Activated naive CD8-positive, alpha-beta T cell treated with anti-CD3 and anti-CD28 coated beads, Interleukin-2, amount 50 U/mL, for 24 hours (primary cell): ENCODE measurements at places on chromosomes 4 and X.
A peak's percentile ranks its signal among the peaks of the same experiment; 100 is the strongest.

DNA sequence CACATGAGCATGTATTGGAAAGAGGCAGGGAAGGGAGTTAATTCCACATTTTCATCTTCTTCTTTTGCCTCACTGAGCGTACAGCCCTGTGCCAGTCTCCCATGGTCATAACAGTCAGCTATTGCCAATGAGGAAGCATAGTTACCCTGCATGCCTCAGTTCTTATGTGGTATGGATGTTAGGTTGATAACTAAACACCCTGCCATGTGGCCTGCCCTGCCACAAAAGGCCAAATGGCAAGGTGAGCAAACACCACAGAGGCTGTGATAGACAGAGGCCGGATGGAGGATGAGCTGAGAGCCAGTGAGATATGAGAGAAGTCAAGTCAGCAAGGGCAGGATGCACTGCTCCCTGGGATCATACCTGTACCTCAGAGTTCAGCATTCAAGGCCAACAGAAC is 59.3 kb downstream of the BTC start:
- DNase-seq: no peak

DNA sequence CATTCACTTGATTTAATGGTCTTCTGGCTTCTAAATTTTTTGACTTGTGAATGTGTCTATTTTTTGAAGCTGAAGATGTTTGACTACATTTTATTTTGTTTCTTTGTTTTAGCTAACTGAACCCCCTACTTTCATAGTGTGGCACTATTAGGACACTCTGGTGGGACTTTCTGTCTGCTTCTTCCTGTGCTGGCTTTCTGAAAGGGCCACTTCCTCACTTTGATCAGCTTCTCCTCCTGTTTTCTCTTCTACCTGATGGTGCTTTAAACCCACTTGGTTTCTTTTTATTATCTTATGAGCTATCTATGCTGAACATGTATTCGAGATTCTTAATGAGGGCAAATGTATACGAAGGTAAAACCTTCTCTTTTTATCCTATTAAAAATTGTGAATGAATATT is 186.1 kb upstream of the CASK start:
- no peak for DNase-seq

DNA sequence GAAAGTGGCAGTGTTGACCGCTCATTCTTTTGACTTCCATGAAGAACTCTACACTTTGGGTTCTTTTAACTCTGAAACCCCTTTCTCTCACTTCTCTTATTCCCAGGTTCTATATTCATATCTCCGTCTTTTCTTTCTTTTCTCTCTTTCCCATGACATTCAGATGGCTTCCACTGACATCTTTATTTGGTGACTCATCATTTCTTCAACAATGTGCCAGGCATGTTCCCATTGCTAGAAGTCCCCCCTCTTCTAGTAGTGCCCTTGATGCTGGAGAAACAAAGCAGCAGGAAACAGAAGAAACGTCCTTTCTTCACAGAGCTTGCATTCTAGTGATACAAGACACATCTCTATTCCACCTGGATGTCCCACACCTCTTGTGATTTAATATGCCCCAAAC is 33.3 kb downstream of the PKD2 start:
- no peak for DNase-seq

- DNase-seq: no peak
These were observed 183.4 kb downstream of the CBR4 start for GRCh38 chr4:168826620-168827019.

- no peak for DNase-seq
These were observed 370.0 kb downstream of the GPAT3 start for GRCh38 chr4:83905952-83906351.

DNA sequence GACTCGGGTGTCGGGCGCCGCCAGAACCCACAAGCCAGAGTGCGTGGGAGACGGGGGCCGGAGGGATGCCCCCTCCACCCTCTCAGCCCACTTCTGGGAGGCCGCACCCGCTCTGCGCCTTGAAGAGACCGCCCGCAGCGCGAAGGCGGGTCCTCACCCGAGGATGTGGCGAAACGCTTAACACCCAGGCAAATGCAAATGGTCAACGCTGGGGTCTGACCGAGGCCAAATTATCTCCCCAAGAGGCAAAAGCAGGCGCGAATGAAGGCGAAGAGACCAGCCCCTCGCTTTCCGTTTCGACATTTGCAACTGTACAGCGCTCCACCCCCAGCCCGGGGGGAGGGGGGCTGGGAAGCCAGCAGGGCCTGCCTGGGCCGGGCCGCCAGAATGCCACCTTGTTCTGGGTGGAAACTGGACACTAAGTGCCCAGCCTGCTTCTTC is 137.7 kb upstream of the ZIC3 start:
- DNase-seq: peak; percentile 2

GRCh38 chrX:129721870-129722269 is 16.9 kb upstream of the XPNPEP2 start:
- no peak for DNase-seq

DNA sequence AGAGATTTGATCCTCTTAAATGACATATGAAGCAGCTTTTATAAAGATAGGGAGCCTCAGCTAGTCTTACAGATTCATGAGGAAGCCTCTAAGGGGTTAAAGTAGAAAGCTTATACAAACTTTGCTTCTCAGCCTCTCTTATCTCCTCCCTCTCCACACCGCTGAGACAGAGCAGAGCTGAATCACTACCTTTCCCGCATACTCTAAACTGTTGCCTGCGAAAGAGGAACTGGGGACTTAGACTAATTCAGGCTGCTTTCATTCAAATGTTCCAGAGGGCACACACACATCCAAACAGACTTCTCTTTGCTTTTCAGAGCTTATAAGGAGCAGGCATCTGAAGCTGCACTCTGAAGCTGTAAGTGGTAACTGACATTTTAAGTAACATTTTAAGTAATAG is at the start of gene SERTM2:
TSS of gene SERTM2 (plus strand) at position 169 of the 400 bp plus-strand sequence. CDS start 7,213 bp downstream, outside the sequence.
- DNase-seq: no peak

- no peak for DNase-seq
These were observed 1.0 kb upstream of the ACSL1 start for GRCh38 chr4:184826691-184827270.

DNA sequence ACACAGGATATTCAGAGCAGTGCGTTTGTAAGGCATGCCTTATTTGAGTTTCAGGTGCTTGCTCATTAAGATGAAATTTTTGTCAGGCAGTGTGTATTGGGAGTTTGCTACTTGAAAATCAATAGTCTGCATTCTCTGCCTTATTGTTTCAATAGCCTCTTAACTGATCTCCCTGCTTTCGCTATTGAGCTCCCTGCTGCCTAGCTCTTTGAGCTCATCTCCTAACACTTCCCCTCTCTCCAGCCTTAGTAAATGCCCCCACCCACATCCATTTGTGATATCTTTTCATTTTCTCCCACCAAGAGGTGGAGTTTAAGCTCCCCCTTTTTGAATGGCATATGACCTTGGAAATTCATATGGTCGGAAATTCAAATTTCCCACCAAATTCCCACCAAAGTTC is 256.6 kb downstream of the IL1RAPL1 start:
- DNase-seq: no peak

- no peak for DNase-seq
These were observed 886.2 kb downstream of the ARAP2 start for GRCh38 chr4:35358001-35358584.

DNA sequence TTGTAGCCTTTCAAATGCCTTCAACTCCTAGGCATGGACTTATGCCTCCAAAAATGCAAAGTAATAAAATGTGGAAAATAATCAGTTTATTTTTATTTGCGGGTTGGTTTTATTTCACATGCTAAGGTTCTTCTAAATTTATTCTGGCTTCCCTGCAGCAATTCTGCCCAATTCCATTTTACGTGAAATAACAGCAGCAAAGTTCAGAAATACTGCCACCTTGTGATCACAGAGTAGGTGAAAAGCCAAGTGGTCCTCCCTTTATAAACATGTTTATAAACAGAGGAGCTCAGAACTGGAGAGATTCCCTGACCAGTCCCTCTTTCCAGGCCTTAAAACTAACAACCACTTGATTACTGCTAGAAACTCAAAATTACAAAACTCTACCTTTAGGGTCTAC is 14.7 kb upstream of the DCHS2 start:
- no peak for DNase-seq

- no peak for DNase-seq
These were observed 62.8 kb upstream of the GRIA3 start for GRCh38 chrX:123121241-123121640.

- no peak for DNase-seq
These were observed 89.7 kb upstream of the PCDH7 start for GRCh38 chr4:30630431-30630830.

- no peak for DNase-seq
These were observed 417.6 kb upstream of the TENM3 start for GRCh38 chr4:181825564-181825963.

DNA sequence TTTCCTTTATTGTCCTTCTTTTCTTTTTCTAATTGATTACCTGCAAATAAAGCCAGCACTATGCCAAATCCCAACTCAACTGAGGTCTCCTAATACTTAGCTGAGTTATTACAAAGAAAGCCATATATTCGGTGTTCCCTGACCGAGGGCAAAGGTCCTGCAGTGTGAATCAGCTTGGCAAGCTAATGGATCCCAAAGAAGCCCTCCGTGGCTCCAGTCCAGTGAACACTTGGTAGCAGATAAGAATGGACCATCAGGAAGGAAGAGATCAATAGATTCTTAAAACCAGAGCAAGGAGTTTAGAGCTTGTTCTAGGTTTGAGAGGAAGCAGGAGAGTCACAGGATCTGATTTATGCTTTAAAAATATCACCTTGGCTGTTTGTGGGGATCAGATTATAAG is 8.5 kb downstream of the LDB2 start:
- DNase-seq: no peak

DNA sequence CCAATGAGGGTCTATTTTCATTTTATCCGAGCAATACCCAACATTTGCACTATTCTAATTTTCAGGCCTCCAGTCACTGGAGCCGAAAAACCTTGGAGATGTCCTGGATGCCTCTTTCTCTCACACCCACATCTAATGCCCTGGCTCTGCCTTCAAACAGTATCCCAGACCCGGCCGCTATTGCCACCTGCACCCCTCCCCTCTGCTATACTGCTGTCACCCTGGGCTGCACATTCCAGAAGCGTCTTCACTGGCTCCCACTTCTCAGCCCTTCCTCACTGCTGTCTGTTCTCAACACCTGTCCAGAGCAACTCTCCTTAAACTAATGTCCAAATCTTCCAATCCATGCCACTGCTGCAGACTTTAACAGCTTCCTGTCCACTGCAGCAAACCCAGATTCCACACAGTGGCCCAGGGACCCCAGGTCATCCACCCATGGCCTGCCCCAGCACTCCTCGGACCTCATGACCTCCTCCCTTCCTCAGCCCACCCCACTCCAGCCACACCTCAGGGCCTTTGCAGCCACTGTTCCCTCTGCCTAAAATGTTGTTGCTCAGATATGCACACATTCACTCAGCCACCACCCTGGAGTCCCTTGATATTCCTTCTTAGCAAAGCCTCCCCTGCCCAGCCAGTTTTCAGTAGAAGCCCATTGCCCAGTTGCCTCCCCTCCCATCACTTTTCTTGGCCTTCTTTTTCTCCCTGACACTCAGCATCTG is 30.5 kb upstream of the PPP2R2C start:
- DNase-seq: no peak

DNA sequence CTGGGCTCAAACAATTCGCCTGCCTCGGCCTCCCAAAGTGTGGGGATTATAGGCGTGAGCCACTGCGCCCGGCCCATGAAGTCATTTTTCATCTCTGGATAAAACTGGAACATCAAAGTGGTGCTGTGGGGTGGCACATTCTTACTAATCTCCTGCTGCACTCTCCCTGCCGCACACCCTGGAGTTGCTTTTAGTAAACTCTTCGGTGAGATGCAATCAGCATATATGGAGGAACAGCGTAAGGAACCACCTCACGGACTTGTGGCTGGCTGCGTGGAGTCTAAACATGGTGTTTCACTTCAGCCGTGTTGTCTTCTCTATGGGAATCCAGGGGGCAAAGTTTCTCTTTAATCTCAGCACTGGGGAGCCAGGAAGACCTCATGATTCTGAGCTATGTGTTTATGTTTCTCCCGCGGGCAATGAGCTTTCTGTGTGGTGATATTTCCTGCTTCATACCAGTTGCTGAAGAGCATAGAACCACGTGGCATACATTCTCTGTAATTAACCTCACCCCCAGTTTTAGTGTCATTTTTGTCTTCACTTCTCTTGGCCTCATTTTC is 2.1 kb upstream of the RHOH start:
- DNase-seq: no peak
